Activated CD4-positive, alpha-beta memory T cell treated with anti-CD3 and anti-CD28 coated beads for 36 hours (primary cell): ENCODE measurements at places on chromosomes 7 and 10.
A peak's percentile ranks its signal among the peaks of the same experiment; 100 is the strongest.

GRCh38 chr7:26709210-26709990 lies 155.0 kb downstream of the SKAP2 start:
- no peak for DNase-seq

DNA sequence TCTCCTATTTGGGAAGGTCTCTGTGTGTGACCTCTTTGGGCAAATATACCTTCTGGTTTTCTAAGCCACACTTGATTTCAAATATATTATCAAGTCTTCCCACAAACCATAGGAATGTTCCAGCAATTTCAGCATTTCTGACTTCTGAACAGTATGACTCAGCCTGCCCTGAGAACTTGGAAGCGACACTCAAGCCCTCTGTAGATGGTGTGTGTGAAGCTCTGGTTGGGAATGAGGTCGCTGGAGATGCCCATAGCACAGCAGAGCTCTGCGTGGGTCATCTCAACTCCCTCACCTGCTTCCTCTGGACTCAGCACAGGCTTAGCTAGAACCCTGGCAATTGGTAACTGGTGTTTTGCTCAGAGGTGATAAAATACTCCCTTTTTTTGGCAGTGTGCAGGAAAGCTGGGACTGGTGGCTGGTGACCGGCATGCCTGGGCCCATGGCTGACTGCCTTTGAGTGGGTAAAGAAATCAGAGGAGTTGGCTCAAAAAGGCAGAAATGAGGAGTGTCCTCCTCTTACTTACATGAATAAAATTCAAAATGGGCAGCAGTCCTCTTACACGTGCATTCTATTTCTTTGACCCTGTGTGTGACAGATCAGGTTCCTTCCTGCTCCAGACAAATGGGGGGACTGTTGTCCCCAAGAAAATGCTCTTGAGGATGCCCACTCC lies 87.5 kb upstream of the NRP1 start:
- no peak for DNase-seq

- DNase-seq: peak; percentile 53
Observed at GRCh38 chr10:123614888-123615287, 51.3 kb upstream of the GPR26 start.

DNA sequence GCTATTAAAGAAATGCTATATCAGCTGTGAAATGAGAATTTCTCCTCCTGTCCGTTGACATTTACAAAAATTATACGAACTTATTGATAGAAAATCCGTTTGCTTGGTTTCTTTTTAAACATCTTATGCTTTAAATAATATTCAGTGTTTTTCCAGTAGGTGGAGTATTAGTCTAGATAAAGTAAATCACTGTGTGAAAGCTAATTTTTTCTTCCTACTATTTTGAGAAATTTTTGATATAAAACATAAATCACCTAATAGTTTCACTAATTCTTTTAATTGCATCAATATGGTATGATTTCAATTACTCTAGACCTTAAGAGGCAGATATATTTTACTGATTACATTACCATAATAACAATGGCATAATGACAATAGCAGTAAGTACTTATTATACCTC lies 335.2 kb upstream of the C7orf33 start:
- no peak for DNase-seq

GRCh38 chr7:16599860-16600259 lies 45.7 kb downstream of the ANKMY2 start:
- no peak for DNase-seq

GRCh38 chr7:98877146-98877545 lies 1.2 kb upstream of the TRRAP start:
- no peak for DNase-seq

DNA sequence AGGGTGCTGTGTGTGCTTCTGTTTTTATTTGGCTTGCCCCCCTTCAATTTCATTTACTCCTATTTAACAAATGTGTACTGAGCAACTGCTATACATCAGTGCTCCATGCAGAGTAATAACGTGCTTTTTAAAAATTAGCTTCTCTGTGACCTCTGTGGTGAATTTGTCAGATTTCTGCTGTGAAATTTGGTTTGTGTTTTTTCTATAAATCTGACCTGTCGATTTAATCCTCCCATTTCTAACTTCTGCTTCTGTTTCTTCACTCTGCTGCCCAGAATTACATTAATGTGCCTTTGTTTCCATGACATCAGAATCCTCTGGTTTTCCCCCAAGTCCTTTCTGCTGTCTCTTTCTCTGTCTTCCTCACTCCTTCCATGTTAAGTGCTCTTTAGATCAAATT lies 123.8 kb upstream of the CACNA2D1 start:
- DNase-seq: no peak

GRCh38 chr7:2190531-2190930 lies 42.2 kb downstream of the MAD1L1 start:
- DNase-seq: no peak

- no peak for DNase-seq
Observed at GRCh38 chr10:11037991-11038390, 20.3 kb downstream of the CELF2 start.

- DNase-seq: no peak
Observed at GRCh38 chr7:148492157-148492860, 98.3 kb upstream of the C7orf33 start.

DNA sequence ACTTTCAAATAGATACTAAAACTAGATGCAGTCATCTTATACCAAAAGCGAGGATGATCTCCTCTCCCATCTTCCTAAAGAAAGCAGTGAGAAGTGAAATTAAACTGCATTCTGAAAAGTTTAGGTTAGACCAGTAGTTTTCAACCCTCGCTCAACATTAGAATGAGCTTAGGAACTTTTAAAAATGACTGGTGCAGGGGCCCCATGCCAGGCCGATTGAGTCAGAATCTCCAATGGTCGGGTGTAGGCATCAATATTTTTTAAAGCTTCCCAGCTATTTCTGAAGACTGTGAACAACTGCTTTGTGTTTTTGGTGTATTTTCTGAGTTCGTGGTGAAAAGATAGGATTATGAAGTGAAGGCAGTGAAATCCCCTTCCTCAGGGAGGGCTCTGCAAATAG lies 146.0 kb downstream of the VTI1A start:
- no peak for DNase-seq

- no peak for DNase-seq
Observed at GRCh38 chr7:11956991-11957390, 125.0 kb upstream of the THSD7A start.

GRCh38 chr7:140656548-140657515 lies 15.9 kb upstream of the ADCK2 start:
- peak; percentile 66 for DNase-seq

DNA sequence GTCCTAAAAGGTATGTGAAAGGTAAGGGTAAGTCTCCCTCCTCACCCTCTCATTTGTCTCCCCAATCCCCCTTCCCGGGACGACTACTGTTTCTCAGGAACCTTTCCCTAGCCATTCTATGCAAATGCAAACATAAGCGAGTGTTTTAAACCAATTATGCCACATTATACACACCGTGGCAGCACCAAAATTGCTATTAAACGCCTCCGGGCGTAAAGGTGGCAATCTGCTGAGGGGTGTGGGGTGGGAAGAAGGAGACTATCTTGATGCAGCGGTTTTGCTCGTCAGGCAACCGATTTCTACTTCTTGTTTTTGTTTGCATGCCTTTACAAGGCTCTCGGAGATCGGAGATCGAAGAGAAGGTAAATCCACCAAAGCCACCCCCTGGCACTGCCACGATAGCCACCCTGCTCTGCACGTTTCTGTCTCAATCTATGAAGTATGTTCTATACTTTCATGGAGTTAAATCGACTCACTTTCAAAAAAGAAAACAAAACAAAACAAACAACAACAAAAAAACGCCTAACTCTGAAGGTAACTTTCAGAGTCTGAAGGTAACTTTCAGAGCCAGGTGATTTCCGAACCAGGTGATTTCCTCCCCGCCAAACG lies 46.0 kb upstream of the CDK1 start:
- DNase-seq: peak; percentile 32

DNA sequence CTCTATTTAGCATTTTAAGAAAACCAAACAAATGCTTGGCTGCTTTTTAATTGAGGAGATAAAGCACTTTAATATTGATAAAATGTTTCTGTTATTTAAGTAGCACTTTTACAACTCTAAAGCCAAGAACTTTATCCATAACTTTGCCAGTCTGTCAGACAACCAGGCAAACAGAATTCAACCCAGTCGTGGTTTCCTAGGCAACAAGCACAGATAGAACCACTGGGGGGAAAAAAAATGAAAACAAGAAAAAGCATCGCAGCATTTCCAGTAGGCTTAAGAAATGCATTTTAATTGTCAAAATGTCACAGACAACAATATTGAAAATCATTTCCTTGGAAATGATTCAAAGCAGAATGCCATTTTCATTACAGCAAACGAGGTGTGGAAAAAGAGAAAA lies 323.4 kb downstream of the PARD3 start:
- no peak for DNase-seq

DNA sequence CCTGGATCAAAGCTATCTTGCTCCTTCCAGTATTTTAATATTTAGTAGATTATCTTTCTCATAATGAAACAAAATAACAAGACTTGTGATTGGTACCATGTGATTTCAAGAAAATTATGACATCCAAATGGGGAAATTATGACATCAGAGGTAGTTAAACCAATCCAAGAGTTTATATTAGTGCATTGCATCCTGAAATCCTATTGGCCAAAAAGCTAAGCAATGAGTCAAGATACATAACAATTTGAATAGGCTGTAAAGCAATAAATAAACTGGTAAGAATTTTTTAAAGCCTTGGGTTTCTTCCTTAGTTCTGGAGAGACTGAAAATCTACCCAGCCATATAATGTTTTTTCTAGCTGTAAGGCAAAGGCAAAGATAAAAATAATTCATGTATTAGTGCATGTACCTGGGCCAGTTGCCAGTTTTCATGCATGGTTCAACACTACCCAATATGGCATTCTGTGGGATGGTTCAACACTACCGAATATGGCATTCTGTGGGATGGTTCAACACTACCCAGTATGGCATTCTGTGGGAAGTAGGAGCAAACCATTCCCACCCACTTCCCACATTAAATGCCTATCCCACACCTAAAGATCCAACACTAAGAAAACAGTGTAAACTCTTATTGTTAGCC lies at the start of gene RNF148:
TSS of gene RNF148 (minus strand) at position 51 of the 639 bp plus-strand sequence. CDS start 172 bp downstream, outside the sequence.
- DNase-seq: no peak

GRCh38 chr10:97503406-97503805 lies 4.7 kb downstream of the UBTD1 start:
- DNase-seq: no peak

DNA sequence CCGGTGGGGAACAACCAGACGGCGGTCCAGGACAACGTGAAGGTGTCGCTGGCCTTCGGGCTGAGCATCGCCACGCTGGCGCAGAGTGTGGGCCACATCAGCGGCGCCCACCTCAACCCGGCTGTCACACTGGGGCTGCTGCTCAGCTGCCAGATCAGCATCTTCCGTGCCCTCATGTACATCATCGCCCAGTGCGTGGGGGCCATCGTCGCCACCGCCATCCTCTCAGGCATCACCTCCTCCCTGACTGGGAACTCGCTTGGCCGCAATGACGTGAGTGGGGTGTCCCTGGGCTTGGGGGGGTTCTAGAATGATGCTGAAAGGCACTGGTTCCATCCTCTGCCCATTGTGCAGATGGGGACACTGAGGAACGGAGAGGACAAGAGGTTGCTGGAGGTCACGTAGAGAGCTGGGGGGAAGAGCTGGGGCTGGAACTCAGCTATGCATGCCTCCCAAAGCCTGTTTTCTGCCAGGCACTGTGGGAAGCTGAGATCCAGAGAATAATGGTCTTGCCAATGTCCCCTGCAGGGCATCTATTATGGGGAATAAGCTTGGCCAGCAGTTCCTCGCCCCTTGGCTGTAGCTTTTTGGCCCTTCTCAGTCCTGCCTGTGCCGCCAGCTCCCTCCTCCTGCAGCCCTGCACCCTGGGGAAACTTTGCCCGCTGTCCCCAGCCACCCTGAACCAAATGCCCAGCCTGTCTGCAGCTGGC lies 523 bp downstream of the AQP1 start:
- DNase-seq: no peak

DNA sequence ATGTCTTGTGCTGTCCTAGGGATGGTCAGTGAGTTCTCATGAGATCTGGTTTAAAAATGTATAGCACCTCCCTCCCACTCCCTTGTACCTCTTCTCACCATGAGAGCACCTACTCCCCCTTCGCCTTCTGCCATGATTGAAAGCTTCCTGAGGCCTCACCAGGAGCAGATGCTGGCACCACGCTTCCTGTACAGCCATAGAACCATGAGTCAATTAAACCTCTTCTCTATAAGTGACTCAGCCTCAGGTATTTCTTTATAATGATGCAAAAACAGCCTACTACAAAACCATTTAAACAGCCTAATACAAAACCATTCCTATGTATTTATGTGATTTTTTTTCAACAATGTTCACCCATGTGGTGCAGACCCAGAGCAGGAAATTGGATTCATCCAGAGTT lies 32.0 kb downstream of the KDM7A start:
- no peak for DNase-seq
